ENCODE measurements at places on chromosomes 13 and 19.

DNA sequence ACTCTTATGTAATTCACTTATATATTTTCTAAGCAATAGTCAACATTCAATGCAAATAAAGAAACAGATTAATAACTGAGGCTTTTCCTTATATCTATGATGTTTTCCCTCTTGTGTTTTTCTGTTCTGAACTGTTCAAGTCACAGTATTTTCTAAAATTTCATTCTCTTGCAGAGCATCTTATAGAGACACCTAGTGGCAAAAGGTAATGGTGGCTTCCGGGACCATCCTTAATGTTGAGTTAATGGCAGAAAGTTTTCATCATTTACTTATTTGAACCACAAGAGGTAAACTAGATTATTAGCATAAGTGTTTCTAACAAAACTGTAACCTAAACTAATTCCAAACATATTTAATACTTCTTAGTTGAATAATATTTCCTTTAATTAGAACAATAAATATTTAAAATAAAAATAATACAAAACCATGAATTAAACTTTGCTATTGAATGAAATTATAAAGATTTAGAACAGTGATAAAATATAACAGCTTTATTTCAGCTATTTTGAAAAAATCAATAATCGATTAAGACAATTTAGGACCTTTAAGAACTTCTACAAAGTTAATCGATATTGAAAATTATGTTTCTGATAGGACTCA, 1.7 kb upstream of the SLITRK5 start:
- DNase-seq, result no peak

DNA sequence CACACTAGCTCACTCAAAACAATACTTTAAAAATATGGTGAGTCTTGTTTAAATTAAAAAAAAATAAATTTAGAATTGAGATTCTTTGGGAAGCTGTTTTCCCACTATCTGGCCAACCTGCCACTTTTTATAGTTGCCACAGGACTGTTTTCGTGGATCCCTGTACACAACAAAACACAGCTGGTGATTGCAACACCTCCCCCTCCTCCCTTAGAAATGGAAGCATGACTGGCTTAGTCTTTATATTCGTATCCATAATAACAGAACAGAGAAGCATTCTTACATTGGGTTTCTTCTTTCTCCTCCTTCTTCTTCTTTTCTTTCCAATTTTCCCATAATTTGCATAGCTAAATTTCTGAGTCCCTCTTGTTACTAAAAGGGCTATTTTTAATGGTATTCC, 79.5 kb upstream of the GJB6 start:
- no peak for DNase-seq

- no peak for DNase-seq
Observed at GRCh38 chr19:14395262-14395661, 14.0 kb downstream of the ADGRE5 start.

DNA sequence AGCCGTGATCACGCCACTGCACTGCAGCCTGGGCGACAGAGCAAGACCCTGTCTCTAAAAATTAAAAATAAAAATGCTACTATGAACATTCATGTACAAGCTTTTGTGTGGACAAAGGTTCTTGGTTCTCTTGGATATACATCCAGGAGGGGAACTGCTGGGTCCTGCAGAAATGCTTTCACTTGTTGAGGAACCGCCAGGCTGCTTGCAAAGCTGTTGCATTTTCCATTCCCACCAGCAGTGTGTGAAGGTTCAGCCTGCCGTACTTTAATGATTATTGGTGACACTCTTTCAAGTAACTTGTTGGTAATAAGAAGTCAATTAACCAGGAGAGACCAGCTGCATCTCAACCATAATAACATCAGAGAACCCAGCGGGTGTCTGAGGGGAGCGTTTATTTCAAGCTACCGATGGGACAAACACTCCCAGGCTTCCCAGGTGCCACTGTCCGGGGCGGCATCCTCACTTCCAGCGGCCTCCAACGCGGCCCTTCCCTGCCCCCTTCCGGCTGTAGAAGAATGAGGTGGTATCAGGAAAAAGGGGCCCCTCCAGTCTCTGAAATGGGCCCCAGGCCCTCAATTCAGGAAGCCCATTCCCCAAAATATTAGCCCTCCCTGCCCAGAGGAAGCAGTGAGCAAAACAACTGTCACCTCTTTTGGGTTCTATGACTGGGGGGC, 15.2 kb upstream of the PPP1R12C start:
- DNase-seq, result no peak

GRCh38 chr13:101449790-101450748, 2.4 kb upstream of the ITGBL1 start:
- no peak for DNase-seq

- DNase-seq, result no peak
Observed at GRCh38 chr13:35917252-35917941, 213.8 kb downstream of the DCLK1 start.

DNA sequence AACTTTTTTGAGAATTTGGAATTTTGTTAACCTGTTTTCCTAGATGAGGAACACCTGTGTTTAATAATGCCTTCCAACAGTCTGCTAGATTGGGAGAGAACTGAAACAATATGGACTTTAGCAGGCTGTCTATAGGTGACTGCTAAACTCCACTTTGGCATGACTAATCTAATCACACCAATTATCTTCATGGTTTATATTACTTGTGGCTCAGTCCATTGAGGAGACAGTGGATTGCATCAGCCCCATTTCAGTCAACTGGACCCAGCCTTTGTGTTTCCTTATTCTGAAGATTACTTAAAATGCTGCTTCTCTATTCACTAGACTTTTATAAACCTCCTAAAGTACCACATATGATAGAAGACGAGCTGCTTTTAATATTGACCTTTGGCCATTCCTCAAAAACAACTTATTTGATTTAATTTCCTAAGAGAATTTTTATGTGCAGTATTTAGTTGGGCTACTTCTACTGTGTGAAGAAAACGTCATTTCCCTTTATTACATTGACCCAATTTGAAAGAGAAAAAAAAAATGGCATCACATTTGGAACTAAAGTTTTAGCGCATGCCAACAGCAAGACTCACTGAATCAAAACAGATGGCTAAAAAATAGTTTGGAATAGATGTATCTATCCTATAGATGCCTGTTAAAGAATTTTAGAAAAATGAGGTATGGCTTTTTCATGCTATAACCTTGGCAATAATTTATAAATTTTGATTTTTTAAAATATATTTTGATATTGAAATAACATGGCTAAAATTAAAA, 295.8 kb downstream of the NDFIP2 start:
- DNase-seq, result no peak

GRCh38 chr13:35225582-35225981, 250.9 kb downstream of the MAB21L1 start:
- no peak for DNase-seq

DNA sequence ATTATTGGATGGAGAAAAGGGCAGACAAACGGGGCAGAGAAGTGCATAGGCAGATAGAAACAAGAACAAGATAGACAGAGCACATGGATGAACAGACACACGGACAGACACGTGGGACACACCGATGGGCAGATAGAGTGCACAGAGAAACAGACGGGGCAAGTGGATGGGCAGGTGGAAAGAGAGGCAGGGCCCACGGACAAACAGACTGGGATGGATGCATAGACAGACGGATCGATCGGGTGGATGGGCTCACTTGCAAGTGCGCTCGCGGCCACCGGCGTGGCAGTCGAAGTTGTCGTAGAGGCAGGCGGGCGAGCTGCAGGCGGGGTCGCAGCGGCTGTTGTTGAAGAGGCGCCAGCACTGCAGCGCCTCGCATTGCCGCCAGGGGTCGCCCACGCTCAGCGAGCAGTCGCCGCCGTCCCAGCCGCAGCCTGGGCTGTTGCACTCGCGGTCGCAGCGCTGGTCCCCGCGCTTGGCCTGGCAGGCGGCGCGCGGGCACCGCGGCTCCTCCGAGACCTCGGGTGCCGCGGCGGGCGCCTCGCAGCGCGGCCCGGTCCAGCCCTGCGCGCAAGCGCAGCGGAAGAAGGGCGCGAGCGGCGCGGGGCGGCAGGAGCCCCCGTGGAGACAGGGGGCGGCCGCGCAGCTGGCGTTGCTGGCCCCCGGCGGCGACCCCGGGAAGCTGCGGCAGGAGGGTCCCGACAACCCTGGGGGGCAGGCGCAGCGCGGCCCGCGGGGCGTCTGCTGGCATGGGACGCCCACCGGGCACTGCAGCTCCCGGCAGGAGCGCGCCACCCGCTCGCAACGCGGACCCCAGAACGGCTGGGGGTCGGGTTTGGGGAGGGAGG, 23.3 kb downstream of the NOTCH3 start:
- DNase-seq, result peak; percentile 69

DNA sequence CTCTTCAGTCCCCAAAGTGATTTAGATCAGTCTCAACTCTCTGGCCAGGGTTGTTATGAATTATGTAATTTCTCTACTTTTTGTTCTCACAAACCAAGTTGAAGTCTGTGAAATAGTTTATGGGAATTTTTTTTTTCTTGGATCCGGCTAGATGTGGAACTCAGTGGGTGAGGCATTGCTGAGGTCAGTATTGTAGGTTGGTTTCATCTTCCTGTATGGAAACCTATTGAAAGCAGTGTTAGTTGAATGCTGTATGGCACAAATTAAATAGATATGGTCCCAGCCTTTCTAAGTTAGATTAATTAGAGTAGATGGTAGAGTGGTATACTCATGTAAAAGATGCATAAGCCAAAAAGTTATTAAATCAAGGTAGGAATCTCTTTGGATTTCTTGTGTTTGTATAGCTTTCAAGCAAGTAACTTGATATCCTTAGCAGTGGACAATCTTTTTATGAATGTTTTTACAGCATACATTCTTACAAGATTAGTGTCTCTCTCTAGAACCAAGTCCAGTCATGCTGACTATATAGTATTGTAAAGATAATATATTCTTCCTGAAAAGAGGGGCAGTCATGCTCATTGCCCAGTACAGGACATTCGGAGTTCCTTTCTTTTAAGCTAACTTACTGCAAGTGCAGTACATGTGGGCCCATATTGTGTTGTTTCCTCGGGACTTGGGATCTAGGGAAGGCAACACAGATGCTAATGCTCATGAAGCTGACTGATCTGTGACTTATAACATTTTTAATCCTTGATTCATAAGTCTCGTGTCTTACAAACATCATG, 2541.1 kb downstream of the PCDH9 start:
- no peak for DNase-seq

DNA sequence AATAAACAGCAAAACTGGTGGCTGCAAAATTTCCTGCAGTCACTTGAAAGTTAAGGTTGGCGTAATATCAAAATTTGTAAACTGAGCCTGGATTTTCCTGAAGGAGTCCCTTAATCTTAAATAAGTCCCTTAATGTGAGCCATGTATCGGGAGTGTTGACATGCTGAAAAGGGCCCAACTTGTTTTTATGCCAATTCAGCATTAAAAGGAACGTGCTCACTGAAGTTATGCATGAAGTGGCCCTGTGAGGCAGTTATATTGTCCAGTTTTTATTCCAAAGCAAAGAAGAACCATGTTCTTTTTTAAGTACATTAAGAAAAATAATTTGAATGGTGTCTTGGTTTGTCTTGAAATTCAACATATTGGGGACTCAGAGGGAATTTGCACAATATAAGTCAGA, 1766.9 kb downstream of the SLITRK1 start:
- DNase-seq, result no peak

DNA sequence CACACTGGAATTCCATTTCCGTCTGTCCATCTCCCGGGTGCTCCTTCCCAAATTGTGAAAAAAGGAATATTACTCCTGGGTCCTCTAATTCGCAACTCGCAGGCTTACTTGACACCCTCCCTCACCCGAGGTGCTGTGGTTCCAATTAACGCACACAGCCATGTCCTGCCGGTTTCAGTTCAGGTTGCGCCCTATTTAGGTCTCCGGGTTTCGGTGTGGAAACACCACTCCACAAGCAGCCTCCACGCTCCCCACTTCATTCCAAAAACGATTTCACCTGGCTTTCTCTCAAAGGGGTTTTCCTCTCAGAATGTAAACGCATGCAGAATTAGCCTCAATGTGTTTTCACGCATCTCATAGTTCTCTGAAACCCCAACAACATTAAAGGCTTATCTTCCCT, 37.9 kb downstream of the NAXD start:
- DNase-seq, result no peak

DNA sequence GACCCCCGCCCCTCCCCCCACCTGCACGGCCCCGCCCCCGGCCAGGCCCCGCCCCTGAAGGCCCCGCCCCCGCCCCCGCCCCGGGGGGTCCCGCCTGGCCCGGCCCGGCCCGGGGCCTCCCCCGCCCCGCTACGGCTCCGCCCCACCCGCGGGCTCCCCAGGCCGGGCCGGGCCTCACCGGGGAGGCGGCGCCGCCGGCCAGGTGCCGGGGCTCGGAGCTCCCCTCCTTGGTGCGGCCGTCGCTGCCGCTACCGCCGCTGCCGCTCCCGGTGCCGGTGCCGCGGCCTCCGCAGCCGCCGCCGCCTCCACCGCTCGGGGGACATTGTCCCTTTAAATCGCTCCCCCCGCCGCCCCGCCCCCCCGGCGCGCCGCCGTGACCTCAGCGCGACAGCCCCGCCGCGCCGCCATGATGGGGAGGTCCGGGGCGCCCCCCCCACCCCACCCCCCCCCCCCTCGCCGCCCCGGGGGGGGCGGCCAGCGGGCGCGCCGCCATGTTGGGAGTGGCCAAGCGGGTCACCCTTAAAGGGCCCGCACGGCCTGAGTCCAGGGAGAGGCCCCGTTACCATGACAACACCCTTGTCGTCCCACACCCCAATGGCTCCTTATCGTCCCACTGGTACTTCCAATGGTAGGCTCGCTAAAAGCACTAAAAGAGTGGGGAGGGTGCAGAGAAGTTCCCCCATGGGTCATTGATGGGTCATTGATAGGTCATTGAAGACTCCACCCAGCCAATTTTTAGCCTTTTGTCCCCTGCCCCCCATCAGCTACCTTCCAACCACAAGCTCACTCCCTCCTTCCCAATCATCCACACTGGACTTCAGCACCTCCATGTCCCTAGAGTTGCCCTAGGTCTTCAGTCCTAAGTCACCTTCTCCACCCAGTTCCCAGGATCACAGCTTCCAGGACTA, at the start of gene WIZ:
Gene WIZ (minus strand): TSS at position 337 of the 908 bp plus-strand sequence. CDS start 1,649 bp downstream, outside the sequence.
- DNase-seq, result peak; percentile 77
